ENCODE measurements at places on chromosomes 7 and 10.

DNA sequence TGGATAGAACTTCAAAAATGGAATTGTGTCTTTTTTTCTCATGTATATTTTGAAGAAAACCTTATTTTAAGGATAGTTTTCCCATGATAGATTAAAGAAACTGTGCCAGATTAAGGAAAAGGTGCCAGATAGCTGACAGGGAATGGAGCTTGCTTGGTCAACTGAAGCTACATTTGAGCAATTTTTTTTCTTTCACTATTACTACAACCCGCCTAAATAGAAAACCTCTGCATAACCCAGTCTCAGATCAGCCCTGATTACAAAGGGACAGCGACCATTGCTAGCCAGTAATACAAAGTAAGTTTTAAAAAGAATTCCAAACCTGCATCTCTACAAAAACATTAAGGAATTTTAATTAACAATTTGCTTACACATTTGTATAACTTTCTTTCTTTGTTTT, 1123.4 kb upstream of the LRRTM3 start:
- no peak for DNase-seq

- no peak for DNase-seq
Observed at GRCh38 chr10:132944510-132944909, 2.1 kb upstream of the CFAP46 start.

GRCh38 chr7:80135309-80136104, 876 bp downstream of the GNAI1 start:
- peak; percentile 68 for DNase-seq

DNA sequence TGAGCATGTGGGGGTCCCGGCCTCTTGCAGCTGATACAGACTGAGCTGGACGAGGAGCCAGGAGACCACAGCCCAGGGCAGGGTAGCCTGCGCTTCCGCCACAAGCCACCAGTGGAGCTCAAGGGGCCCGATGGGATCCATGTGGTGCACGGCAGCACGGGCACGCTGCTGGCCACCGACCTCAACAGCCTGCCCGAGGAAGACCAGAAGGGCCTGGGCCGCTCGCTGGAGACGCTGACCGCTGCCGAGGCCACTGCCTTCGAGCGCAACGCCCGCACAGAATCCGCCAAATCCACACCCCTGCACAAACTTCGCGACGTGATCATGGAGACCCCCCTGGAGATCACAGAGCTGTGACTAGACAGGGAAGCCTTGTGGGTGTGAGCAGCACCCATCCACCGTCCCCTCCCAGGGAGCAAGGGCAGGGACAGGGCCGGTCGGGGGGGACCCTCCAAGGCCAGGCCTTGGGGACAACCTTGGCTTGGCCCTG, 36.1 kb downstream of the PSAP start:
- no peak for DNase-seq

DNA sequence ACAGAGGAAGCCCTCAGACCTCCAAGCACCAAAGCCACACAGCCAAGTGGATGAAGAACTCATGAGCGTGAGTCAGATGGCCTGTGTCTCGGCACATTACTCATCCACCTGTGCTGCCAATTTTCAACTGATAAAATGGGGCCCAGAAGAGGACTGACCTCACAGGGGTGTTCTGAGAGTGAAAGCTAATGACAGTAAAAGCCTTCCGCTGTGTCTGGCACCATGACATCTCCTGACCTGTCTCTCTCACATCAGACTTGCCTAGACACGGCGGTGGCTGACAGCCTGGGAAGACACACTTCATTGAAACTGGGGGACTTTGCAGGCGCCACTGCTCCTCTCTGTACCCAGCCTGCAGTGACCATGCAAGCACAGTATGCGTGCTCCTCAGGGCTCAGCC, 8.3 kb upstream of the SLC18A3 start:
- DNase-seq, result peak; percentile 20

DNA sequence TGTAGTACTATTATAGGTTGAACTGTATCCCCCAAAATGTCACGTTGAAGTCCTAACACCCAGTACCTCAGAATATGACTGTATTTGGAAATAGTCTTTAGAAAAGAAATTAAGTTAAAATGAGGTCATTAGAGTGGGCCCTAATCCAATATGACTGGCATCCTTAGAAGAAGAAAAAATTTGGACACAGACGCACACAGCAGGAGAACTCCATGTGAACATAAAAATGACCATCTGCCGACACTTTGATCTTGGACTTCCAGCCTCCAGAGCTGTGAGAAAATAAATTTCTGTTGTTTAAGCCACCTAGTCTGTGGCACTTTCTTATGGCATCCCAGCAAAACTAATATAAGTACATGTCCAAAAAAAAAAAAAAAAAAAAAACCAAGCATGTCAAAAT, 225.8 kb downstream of the PARD3 start:
- DNase-seq, result no peak

DNA sequence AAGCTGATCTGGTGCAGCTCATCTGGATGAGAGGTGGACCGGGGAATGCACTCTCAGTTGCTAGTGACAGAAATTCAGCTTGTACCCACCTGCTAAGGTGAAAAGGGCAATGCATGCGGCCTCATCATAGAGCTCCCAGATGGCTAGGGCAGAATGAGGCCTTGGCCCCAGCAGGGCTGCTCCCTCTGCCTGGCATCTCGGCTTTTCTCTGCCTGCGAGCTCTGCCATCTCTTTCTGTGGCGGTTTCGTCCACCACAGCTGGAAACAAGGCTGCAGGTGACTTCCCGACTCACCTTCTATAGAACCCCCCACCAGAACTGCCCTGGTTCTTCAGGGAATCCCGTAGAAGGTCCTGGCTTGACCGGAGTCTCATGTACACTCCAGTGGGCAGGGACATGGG, 60.1 kb downstream of the TACC2 start:
- DNase-seq, result no peak

Measured in GM03348 (cell line).